ENCODE measurements at places on chromosomes 6 and 20. TPM values are rescaled to one million over a fixed set of nuclear protein-coding genes. Genes with fewer than 3 reads are reported as not detected.

Gene SAMD5
- total RNA-seq: 4.5 TPM

GRCh38 chr6:12598919-12599318, 117.6 kb upstream of the PHACTR1 start:
- no peak for DNase-seq

Gene CTCFL
- 0.27 TPM for total RNA-seq

- DNase-seq: no peak
Observed at GRCh38 chr20:62463651-62464424, 12.0 kb downstream of the GATA5 start.

GRCh38 chr20:23407781-23408464, 13.4 kb downstream of the NAPB start:
- DNase-seq: no peak

DNA sequence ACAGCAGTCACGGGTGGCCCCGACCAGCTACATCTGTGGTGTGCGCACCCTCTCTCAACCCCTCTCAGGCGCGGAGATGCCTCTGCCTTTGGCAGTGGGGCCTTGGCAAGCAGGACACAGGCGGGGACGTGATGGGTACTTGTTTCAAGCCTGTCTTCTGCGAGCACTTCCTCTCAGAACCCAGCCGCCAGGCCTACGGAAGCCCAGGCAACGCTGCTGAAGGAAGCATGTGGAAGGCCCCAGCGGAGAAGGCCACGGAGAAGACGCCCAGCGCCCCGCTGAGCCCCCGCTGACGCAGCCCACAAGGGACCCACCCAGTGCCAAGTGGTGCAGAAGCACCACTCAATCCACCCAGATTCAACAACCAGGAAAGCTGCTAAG, 13.0 kb downstream of the SERPINB6 start:
- no peak for DNase-seq

DNA sequence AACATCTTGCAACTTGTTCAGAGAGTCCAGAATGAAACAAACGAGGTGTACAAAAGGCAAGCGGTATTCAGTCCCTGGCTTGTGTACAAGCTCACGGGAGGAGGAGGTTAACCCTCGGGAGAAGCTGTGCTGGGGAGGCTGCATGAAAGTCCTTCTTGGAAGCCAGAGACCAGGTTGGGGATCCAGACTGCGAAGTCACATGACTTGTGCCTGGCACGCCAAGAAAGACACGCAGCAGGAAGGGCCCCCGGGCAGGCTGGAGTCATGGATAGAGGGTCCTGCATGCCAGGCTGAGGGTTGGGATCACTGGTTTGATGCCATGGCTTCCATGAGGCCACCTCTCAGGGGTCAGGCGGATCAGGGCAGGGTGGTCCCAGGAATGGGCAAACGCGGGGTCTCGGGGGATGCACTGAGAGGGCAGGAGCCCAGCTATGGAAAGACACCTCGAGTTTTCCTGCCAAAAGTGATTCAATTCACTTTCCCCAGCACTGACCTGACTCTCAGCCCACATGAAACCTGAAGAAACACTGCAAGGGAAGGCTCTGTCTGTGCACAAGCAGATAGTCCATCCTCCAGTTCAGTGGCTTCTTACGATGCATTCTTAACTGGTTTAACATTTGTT, 79.4 kb downstream of the DLL1 start:
- peak; percentile 31 for DNase-seq

Gene BACH2
- total RNA-seq: 25.3 TPM

- DNase-seq: peak; percentile 56
Observed at GRCh38 chr6:101393251-101393828, at the start of gene GRIK2. GRIK2 (plus strand) TSS chr6:101393708.

Gene NDUFAF4
- total RNA-seq: 23.3 TPM

- DNase-seq: peak; percentile 67
Observed at GRCh38 chr6:14706378-14706929, 539.4 kb upstream of the JARID2 start.

Gene LGSN
- total RNA-seq: not detected

DNA sequence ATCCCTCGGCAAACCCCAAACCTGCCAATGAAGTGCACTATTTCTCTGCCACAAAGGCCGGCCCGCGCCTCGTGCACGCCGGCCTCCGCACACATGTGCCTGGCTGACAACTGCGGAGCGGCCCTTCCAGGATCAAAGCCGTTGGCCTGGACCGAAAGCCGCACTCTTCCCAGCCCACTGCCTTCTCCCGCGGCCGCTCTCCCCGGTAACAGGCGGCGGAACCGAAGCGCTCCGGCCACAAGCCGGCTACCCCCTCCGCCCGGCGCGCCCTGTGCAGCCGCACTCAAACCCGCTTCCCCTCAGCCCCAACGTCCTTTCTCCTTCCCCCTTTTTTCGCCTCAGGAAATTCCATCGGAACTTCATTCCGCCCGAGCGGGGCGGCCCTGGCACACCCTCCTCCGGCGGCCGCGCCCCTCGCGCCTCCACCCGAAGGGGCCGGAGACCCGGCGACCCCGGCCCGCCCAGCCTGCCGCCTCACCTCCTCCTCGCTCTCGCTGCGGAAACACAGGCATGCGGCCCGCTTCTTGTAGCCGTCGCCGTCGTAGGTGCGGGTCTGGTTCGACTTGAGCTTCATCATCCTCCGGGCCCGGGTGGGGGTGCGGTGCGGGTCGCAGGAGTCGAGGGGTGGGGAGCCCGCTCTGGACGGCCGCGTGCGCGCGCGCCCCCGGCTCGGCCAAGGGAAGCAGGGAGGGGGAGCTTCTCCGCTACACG, 528 bp downstream of the NUDT3 start:
- peak; percentile 80 for DNase-seq

GRCh38 chr20:16930656-16931055, 182.5 kb downstream of the OTOR start:
- DNase-seq: no peak

DNA sequence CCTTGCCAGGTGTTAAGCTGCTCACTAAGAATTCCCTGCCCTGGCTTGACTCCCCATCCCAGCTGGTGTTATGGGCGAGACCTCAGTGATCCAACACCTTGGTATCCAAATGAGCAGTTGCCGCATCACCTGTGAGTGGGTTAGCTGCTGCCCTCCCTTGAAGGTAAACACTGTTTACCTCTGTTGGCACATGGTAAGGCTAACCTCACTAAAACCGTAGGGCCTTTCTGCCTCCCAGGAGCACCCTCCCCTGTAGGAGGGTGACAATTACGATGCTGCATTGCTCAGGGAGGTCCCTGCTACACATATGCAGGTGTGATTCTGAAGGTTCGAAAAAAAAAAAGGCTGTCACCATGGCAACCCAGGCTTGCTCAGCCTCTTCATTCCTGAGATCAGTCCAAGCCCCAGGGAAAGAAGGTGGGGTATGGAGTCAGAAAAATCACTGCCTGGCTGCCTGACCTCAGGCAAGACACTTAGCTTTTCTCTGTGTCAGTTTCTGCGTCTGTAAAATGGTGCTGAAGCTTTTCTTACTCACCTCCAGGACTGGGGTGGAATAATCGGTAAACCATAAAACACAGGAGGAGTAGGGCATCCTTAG, 19.5 kb downstream of the PNPLA1 start:
- DNase-seq: no peak

Gene SMIM26
- total RNA-seq: 53.0 TPM

- DNase-seq: no peak
Observed at GRCh38 chr6:166143011-166143410, 24.6 kb downstream of the TBXT start.

GRCh38 chr6:168097621-168098430, 18.8 kb upstream of the FRMD1 start:
- DNase-seq: no peak

Gene MAP7
- 1.2 TPM for total RNA-seq

DNA sequence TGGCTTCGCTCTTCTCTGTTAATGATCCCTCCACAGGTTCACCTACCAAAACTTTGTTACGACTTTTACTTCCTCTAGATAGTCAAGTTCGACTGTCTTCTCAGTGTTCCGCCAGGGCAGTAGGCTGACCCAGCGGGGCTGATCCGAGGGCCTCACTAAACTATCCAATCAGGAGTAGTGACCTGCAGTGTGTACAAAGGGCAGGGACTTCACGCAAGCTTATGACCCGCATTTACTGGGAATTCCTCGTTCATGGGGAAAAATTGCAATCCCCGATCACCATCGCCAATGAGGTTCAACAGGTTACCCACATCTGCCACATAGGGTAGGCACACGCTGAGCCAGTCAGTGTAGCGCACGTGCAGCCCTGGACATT, 771.4 kb upstream of the DEFB115 start:
- DNase-seq: no peak

DNA sequence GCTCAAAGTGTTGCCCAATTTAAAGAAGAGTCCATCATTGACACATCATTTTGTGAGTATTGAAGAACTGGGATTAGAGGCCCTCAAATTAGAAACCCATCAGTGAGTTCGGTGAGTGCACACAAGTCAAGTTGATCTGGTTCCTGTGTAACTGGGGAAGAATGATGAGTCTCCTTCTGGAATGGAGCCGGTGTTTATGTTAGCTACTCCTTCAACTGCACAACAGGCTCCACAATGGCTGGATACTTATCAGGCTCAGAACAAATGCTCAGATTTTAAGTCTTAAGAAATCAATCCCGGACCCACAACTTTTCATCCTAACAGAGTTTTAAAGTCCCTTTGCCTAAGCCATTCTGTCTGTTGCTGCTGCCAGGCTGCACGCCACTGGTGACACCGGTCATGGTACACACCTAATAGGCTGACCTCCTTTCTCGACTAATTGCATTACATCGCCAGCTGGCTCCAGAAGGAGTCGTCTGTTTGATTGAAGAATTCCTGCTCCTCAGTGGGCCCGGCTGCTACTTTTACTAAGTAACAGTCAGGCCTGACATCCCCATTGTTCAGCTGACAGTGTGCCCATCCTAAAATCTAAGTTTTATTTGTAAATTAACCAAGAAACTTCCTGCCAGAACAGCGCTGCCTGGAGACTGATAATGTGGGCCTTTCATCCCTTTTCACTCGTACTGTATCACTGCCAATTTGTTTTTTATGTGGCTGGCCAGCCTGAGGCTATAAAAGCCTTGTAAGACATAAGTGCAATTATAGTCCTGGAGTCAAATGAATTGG, 130.4 kb downstream of the INSM1 start:
- DNase-seq: no peak

Gene ENPP3
- 1.7 TPM for total RNA-seq

GRCh38 chr20:51930775-51931174, 128.5 kb upstream of the SALL4 start:
- DNase-seq: no peak

DNA sequence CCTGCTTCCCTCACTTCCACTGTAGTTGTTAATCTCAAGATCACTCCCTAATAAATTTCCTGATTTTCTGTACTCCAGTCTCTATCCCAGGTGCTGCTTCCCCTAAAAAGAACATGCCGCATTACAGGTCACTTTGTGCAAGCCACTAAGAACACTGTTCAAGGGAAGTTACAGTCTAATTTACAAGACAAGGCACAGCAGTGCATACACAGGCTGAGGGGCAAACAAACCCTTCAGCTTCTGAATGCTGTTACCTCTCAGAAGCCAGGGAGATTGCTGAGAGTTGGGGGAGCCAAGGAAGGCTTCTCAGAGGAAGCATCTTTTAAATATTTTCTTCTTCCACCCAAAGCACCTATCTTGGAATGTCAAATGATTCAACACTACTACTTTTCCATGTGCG, 445.3 kb upstream of the FLRT3 start:
- no peak for DNase-seq

DNA sequence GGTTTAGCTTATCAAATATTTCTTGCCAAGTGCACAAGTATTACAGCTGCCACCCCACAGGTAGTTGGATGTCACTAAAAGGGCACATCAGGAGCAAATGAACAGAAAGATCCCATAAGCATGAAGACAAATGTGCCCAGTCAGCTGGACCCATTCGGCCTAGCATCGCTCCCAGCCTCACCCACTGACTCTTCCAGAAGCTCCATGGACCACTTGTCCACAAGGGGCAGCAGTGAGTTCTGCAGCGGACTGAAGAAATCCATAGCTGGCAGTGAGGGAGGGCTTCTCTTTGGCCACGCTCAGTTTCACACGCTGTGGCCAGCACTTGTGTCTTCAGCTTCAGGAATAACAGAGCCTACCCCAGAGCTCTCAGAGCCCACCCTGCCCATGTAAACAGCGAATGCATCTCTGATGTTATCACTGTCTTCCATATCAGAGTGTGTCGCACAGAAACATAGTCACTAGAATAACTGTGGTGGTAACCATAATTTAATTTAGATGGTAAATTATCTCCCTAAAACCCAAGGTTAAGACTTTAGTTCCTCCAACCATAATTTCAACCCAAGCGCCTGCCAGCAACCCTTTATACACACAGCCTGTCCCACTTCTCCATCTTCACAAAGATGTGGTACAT, 15.8 kb downstream of the CGA start:
- peak; percentile 81 for DNase-seq

GRCh38 chr20:36760647-36761046, 12.9 kb downstream of the DSN1 start:
- no peak for DNase-seq

- no peak for DNase-seq
Observed at GRCh38 chr6:97524811-97525210, 241.8 kb upstream of the MMS22L start.

- DNase-seq: no peak
Observed at GRCh38 chr6:2962004-2962403, 9.4 kb downstream of the SERPINB6 start.

DNA sequence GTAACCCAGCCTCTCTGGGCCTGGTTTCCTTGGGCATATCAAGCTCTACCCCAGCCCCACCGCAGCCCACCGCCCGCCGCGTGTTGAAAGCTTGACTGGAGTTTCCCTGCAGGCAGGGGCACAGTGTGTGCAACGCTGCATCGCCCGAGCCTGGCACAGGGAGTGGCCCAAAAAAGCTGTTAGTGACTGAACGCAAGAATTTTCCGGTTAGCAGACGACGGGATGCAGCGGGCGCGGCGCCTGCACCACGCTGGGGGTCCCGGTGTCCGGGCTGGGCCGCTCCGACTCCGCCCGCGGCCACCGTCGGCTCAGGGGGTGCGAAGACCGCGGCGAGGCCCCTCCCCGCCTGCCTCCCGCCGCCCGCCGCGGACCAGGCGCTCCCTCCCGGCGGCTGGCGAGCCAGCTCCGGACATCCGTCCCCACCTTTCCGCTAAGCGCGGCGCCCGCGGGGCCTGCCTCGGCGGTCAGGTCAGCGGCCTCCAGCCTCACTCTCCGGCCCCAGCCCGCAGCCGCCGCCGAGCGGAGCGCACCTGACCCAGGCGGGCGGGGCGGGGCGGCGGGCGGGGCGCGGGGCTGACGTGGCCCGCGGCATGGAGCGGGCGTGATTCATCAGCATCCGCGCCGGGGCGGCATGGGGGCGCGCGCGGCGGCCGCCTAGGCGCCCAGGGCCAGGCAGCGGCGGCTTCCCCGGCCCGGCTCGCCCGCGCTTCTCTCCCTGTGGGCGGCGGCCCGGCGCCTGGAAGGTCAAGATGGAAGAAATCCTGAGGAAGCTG, at the start of gene ARFGEF3:
Gene ARFGEF3 (plus strand): TSS at position 602 of the 773 bp plus-strand sequence. CDS start 148 bp downstream, at position 750.
- DNase-seq: peak; percentile 64

GRCh38 chr6:104123227-104123626, 736.5 kb downstream of the HACE1 start:
- DNase-seq: no peak

Gene TMEM217
- total RNA-seq: 1.6 TPM

GRCh38 chr6:164942271-164942670, 367.1 kb downstream of the C6orf118 start:
- no peak for DNase-seq

Gene CST5
- not detected for total RNA-seq

GRCh38 chr6:44051515-44051914, 75.7 kb downstream of the MRPL14 start:
- no peak for DNase-seq

Gene LBP
- total RNA-seq: 0.40 TPM

Gene CRISP2
- total RNA-seq: not detected

All from sciatic nerve (tissue), 2 donors.